ENCODE measurements at places on chromosomes 4 and X. TPM values are rescaled to one million over a fixed set of nuclear protein-coding genes. Genes with fewer than 3 reads are reported as not detected.

DNA sequence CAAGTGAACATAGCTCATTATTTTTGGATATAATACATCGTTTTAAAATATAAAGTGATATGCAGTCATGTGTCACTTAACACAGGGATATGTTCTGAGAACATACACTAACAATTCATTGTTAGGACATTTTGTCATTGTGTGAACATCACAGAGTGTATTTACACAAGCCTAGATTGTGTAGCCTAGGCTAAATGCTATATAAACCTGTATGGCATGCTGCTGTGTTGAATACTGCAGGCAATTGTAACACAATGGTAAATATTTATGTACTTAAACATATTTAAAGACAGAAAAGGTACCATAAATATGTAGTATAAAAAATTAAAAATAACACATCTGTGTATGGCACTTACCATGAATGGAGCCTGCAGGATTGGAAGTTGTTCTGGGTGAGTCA lies 44.9 kb upstream of the GPRIN3 start:
- DNase-seq = no peak

GRCh38 chr4:37538931-37539330 lies 147.2 kb downstream of the RELL1 start:
- no peak for DNase-seq

The SSR4 gene
- 129 TPM for total RNA-seq

GRCh38 chrX:43176686-43177085 lies 398.7 kb upstream of the PPP1R2C start:
- DNase-seq = no peak

DNA sequence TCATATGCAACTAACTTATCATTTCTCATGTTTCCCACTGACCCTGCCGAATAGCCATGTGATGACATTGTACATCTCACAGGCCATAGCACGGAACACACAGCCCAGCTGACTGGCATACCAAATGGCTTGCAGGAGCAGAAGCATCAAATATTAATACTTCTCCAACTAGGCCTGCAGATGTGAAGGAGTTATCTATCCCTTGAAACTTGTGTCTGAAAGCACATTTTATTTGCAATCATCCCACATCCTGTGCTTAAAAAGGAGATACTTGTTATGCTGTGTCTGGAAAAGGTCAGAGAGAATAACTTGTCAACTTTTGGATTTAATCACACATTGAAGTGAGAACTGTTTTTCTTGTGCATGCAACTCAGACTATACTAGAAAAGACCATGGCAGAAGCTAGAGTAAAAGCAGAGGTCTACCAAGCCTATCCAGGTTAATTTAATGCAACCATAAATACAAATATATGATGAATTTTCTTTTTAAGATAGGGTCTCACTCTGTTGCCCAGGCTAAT lies 100.4 kb downstream of the IRF2 start:
- DNase-seq = no peak

DNA sequence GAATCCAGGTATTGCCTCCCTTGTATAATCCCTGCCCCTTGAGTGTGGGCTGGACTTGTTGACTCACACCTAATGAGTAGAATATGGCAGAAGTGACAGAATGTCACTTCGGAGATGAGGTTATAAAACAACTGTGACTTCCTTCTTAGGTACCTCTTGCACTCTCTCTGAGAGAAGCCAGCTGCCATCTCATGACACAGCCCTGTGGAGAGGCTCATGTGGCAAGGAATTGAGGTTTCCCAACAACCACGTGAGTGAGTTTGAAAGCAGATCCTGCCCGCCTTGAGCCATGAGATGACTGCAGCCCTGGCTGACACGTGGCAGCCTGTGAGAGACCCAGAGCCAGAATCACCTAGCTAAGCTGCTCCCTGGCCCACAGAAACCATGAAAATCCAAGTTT lies 13.5 kb downstream of the ASB11 start:
- peak; percentile 20 for DNase-seq

GRCh38 chr4:150593996-150594395 lies 12.0 kb downstream of the MAB21L2 start:
- no peak for DNase-seq

DNA sequence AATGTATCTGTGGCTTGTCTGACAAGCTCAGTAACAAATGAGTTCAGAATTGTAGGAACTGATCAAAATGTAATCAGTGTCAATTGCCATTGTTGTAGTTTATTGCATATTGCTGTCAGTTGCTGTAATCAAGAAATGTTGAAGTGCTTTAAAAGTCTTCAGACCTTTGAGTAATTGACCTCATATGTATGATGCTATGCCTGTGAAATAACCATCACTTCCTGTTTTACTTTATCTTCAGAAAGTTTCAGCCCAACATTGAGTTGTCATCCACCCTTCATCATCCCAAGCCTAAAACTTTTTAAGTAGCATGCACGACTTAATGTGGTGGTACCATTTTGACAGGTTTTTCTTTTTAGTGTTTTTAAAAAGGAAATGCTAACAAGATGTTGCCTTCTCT lies 212.4 kb downstream of the ARHGAP10 start:
- DNase-seq = no peak

GRCh38 chrX:13373431-13374187 lies 53.8 kb upstream of the ATXN3L start:
- DNase-seq = no peak

The GLRA2 gene
- total RNA-seq = not detected

The GPRASP3 gene
- total RNA-seq = 3.3 TPM

DNA sequence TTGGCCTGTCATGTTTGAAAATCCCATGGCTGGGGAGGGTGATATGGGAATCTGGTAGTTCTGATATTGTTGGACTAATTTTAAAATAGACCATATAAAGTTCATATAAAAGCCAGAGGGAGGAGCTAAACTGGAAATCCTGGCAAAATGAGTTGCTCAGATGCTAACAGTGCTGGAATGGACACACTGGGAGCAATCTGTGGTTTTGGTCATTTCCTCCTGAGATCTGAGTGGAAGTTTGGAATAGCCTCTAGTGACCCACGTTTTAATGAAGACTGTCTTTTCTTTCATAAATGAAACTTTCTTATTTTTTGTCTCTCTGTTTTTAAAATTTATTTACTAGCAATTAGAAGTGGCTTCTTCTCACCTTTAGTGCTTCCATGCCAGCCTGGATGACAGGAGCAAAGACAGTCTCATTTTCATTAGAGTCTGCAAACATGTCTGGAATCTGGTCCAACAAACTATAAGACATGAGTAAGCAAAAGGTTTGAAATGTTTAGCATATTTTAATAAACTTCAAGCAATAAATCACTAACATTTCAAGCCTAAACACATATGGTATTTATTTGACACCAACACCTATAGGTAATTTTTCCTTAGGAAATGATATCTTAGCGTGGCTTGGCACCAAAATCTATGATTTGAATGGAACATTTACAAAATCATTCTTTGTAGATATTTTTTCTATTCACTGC lies 66.6 kb downstream of the METTL14 start:
- DNase-seq = no peak

DNA sequence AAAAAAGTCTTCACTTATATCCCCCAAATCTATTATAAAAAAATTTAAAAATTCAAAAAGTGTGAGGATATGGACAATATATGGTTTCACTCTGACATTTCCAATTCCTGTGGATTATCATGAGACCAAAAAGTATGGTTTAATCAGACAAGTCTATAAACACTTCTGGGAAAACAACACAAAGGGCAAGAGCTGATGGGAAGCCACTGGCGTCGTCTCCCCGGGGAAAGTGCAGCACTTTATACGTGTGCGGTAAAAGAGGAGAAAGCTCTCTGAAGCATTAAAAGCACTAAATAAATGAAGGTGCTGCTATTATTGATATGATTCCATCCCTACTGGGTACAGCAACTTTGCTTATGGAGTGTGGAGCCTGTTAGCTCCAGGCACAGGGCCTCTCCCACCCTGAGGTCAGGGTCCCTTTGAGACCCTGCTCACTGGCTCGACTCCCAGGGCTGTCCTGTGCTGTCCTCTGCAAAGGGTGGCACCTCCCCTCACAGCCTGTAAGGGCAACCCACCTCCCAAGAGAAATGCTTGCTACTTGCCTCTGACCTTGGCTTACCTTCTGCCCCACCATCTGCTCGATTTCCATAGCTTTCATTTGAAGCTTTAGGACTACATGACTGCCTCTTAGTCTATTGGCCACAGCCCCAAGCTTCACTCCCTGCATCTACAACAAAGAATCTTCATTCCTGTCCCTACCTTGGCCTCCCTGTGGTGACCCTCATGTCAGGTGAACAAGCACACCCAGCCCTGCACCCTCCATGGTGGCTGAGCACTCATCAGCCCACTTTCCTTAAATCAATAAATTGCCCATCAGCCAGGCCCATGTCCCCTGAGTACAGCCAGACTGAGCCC lies 248.6 kb downstream of the HNRNPD start:
- DNase-seq = no peak

GRCh38 chr4:148353571-148353970 lies 88.6 kb downstream of the NR3C2 start:
- no peak for DNase-seq

DNA sequence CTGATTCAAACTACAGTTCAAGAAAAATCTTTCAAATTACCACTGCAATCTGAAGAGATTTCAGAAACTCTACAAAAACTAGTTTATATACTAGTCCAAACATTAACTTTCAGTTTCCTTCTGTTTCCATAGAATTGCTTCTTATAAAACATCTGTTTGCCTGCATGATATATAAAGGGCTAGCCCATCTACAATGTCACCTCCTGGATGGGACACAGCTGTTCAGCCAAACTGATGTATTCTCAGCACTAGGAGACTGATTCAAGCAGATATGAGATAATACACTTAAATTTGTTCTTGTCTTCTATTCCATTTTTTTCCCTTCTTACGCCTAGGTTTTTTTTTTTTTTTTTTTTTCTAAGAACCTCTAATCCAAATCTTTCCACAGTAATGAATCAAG lies 1569.7 kb upstream of the IGFBP7 start:
- DNase-seq = no peak

DNA sequence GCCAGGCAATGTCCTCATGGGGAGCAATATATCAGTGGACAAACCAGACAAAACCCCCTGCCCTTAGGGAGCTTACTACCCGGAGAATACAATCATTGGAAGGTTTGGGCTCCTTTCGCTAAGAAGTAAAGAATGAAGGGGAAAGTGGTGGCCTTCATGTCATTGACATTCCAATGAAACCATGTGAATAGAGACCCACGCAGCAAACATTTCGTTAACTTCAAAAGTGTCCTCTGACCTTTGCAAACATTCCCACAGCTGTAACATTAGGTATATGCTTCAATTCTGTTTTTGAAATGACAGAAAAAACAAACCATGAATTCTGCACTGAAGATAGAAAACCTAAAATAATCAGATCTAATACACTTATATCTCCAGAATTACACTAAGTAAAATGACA lies 7.0 kb downstream of the ATP8A1 start:
- DNase-seq = no peak

The LEF1 gene
- 8.1 TPM for total RNA-seq

- no peak for DNase-seq
Measured at GRCh38 chrX:41616935-41617334, 71.8 kb upstream of the GPR34 start.

The NSDHL gene
- total RNA-seq = 8.0 TPM

The ARHGAP36 gene
- total RNA-seq = not detected

The NWD2 gene
- not detected for total RNA-seq

GRCh38 chrX:106802063-106802387 lies 448 bp upstream of the TBC1D8B start:
- no peak for DNase-seq

- no peak for DNase-seq
Measured at GRCh38 chr4:3122081-3122563, 47.6 kb downstream of the HTT start.

The VCX2 gene
- not detected for total RNA-seq

The USP51 gene
- 3.3 TPM for total RNA-seq

GRCh38 chr4:5389756-5390310 lies 318.5 kb downstream of the EVC2 start:
- no peak for DNase-seq

GRCh38 chr4:17595471-17596005 lies 18.5 kb downstream of the LAP3 start:
- no peak for DNase-seq

- no peak for DNase-seq
Measured at GRCh38 chrX:13007519-13008188, 32.7 kb downstream of the TMSB4X start.

The LIAS gene
- 11.1 TPM for total RNA-seq

DNA sequence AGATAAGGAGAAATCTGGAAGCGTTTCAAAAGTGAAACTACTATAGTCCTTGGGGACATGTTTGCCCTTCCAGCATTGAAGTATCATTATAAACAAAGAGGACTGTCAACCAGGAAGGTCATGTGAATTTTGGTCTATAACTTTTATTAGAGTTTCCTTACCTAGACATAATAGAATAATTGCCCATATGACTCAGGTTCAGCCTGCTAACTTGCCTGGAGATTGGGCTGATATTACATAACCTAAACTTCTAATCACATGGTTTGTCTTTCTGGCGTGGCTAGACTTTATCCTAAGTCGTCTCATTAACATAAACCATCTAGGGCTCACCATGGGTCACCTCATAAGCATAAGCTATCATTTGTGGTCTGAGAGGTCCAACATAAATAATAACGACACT lies 775.9 kb downstream of the CENPC start:
- no peak for DNase-seq

DNA sequence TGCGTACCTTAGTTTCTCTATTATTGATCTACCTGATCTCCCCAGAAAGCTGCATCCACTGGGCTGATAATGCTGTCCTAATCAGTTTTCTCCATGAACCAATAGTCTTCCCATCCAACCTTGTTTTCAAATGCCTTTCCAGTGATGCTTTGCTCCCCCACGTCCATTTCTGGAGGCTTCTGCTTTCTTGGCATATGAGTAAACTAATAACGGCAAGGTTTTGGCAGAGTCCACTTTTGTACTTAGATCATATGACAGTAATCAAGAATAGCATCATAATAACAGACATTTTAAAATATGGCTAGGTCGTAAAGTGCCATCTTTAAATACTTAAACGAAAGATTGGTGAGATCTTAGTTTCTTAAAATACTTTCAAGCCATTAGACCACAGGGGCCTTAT lies 38.4 kb upstream of the FAM9B start:
- DNase-seq = no peak

- DNase-seq = no peak
Measured at GRCh38 chrX:19611636-19612376, 96.5 kb upstream of the MAP3K15 start.

GRCh38 chr4:138162259-138162658 lies 79.9 kb downstream of the SLC7A11 start:
- no peak for DNase-seq

GRCh38 chr4:118941799-118942198 lies 53.1 kb downstream of the SYNPO2 start:
- DNase-seq = no peak

The SRPX2 gene
- total RNA-seq = 50.0 TPM

- DNase-seq = no peak
Measured at GRCh38 chr4:185016101-185016940, 2.0 kb upstream of the HELT start.

- no peak for DNase-seq
Measured at GRCh38 chr4:137934911-137935310, 307.2 kb downstream of the SLC7A11 start.

DNA sequence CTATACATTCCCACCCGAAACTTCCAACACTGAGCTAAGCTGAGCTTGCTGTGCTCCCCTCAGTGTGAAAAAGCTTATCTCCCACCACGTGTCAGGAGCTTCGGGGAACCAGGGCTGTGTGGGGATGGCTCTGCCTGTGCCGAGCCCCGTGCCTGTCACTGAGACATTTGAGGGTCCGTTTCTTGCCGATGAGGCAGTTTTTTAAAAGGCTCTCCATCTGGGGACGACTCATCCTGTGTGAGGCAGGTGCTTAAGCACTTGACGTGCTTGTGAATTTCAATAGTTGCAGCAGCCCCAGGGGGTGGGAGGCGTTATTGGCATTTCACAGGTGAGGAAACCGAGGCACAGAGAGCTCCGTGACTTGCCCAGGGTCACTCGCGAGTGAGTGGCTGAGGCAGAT lies 151.8 kb downstream of the STOX2 start:
- no peak for DNase-seq

GRCh38 chr4:42248972-42249371 lies 96.5 kb upstream of the BEND4 start:
- no peak for DNase-seq
